Right kidney (tissue), 9 donors: ENCODE measurements at places on chromosomes 11 and 22.

DNA sequence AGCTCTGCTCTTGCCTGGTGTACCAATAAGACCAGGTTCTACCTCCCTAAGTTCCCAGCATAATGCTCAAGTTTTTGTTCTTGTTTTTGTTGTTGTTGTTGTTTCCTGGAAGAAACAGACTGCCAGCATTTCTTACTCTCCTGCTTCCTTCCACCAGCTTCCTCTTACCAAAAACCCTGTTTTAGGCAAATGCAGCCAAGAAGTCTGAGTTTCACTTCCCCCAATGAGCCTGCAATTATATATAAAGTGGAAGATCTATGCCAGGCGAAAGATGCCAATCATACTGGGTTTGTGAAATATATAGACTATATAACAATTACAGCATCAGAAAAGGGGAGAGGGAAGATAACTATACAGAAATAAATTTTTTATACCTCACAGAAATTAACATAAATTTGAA, 931.5 kb upstream of the FAT3 start:
- no peak for DNase-seq

GRCh38 chr11:110086892-110087309, 6.3 kb upstream of the ZC3H12C start:
- no peak for DNase-seq

GRCh38 chr11:87889126-87889525, 286.1 kb downstream of the RAB38 start:
- DNase-seq = no peak

DNA sequence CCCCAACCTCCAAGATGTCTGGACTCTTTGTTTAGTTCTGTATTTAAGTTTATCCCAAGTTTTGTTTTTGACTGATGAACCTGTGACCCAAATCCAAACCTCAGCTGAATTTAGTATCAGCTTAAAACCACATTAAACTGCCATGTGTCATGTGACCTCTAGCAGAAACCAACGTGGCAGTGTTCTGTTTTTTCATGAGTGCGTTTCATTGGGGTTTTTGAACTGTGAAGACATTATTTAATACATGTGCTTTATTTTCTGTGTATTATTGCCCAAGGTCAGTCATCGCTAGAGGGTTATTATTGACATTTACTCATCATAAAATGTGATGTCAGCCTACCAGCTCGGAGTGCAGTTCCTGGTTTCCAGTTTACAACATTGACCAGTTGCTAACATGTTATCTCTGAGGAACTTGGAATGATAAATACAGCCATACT, 1.8 kb downstream of the TLCD5 start:
- DNase-seq = no peak

DNA sequence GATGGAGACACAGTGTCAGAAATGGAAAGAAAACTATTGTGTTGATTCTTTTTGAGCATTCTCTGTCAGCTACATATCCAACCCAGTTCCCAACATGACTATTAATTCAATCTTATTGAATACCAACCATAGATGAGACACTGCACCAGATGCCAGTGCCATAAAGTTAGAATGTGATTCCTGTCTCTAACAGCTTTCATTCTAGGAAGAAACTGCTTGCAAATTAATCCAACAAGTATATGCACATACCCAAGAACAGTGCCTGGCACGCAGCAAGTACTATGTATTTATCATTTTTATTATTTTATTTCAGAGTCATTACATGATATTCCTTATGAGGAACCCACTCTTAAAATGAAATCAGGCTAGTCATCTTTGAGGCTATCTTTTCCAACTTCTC, 34.5 kb downstream of the SLC5A12 start:
- no peak for DNase-seq

DNA sequence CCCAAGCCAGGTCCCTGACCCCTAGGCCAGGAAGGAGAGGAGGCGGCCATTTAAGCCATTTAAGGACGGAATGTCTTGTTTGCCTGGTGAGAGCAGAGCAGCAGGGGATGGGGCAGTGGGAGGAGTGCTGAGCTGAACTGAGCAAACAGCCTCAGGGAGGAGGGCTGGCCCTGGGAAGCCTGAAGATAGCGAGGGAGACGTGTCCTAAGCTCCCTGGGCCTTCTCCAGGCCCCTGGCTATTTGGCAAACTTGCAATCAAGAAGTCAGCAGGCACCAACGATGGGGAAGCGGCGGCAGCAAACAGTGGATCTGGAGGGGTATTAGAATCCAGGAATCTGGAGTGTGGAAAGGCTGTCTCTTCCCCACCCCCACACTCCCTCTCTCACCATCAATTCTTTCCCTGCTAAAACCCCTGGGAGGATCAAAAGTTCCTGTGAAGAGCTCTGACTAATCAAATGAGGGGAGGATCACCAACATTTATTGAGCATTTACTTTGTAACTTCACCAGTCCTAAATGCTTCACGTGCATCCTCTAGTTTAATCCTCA, 8.8 kb downstream of the BCL9L start:
- DNase-seq = no peak

DNA sequence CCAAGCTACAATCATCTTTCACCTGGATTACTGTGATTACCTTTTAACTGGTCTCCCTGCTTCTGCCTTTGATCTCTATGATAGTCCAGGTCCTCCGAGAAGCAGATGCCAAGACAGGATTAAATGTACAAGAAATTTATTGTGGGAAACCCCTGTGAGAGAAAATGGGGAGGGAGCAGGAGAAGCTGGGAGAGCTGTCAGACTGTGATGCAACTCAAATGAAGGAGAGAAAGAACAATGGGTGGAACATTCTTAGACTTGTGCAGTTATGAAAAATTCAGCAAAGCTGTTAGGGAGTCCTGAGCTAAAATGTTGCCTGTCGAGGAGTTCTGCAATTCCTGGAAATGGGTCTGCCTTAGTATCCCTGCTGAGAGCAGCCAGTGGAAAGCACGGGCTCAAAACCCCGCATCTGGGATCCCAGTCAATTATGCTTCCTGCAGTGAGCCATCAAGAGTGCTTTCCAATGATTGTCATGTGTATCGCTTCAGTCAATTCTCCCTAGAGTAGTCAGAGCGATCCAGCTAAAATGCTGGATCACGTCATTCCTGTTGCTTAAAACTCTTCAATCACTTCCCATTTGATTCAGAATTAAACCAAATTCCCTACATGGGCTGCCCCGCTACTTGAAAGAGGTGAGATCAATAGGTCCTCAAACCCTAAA, 16.5 kb upstream of the CSTF3 start:
- DNase-seq = no peak

DNA sequence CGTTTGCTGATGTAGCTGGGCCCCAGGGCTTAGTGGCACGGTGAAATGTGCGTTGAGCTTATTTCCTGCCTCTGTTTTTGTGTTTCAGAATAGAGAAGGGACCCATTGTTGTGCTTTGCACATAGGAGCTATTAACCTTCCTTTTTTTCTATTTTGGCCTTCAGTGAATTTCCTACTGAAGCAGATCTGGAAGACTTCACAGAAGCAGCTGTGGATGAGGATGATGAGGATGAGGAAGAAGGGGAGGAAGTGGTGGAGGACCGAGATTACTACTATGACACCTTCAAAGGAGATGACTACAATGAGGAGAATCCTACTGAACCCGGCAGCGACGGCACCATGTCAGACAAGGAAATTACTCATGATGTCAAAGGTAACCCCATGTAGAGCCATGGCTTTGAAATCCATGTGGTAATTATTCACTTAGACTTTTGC, 37.4 kb upstream of the ST14 start:
- no peak for DNase-seq

DNA sequence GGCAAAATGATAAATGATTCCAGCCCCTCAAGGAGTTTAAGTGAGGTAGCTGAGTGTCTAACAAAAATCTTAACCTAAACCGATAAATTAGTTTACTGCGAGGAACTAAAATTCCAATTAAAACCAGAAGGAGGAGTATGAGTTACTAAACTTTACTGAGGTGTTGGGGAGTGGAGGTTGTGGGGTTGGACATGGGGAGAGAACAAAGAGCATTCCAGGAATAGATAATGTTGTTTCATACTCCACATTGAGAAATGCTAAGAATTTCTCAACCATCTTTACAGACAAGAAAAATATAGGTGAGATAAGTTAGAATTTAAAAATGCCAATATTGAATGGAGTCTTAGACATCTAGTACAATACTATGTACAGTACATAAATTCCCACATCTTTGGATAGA, 488.6 kb downstream of the METTL15 start:
- DNase-seq = no peak

GRCh38 chr11:47389577-47390421, 11.5 kb upstream of the SPI1 start:
- DNase-seq = no peak

DNA sequence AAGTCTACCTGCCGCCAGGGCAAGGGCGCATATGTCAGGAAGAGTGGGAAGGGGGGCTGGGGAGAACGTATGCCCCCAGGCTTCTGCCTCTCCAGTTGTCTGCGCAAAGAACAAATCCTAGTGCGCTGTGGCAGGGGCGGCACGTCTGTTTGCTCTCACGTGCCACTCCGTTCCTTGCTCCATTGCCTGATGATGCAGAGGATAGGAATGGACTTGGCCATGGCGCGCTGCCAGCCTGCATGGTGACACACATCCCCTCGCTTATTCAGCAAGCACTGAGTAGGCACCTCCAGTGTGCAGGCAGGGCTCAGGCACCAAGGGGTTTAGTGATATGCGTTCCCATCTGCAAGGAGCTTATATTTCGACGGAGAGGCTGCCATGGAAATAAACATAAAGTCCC, 45.4 kb upstream of the SLC22A12 start:
- no peak for DNase-seq
